ENCODE measurements at places on chromosomes 3 and 15. TPM values are rescaled to one million over a fixed set of nuclear protein-coding genes. Genes with fewer than 3 reads are reported as not detected.

The CDHR4 gene
- total RNA-seq, result 0.62 TPM

The ROPN1 gene
- not detected for total RNA-seq

The PTPRG gene
- 0.17 TPM for total RNA-seq

GRCh38 chr15:84826369-84826823 lies 9.2 kb downstream of the ALPK3 start:
- no peak for DNase-seq

DNA sequence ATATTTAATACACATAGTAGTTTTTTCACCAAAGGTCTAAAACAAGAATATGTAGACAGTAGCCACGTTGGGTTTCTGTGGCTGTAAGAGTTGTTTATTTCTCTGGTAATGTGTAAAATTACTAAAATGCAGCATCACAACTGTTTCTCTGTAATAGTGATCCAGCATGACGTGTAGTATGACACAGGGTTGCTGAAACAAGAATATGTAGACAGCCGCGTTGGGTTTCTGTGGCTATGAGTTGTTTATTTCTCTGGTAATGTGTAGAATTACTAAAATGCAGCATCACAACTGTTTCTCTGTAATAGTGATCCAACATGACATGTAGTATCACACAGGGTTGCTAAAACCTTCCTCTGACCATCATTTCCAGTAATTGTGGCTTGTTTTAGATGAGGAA lies 153.6 kb upstream of the ZNF717 start:
- DNase-seq, result no peak

The TRIM42 gene
- not detected for total RNA-seq
